Ureter (tissue), 1 donor: ENCODE measurements at places on chromosomes 7 and 10.

DNA sequence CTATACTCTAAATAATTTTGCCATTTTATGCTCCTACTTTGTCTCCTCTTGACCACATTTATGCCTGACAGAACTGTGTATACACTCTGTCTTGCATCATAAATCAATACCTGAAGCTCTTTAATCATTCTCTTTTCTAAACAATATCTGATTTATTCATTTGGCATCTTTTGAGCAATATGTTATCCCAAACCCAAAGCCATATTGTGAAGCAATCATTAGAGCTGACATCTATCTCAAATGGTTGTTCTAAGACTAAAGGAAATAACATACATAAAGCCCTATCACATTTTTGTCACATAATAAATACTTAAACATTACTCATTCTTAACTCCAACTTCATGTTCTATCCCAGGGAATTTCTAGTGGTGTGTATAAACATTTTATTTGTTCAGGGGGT is 717.6 kb downstream of the SORCS1 start:
- no peak for DNase-seq

DNA sequence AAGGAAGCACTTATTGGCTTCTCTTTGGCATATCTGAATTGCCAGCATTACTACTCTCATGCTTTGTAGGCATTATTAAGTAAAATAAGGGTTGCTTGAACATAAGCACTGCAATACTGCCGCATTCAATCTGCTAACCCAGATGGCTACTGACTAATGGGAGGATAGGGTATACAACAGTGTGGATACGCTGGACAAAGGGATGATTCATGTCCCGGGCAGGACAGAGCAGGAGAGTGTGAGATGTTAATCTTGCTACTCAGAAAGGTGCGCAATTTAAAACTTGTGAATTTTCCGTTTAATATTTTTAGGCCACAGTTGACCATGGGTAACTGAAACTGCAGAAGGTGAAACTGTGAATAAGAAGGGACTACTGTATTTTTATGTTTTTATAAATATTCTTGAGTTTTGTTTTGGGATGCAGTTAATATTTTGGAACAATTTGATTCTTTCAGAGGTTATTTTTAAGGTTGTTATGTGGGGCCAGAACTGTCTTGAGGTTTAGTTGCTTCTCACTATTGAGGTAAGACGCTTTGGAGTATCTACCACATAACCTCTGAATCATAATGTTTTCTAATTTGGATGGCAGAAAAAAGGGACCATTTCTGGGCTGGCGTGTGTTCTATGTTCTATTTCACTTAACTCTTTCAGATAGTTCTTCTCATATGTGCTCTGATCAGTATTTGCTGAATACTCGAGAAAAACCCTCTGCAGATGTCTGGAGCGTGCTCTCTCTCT is 75.7 kb upstream of the SYPL1 start:
- no peak for DNase-seq

- no peak for DNase-seq
These were observed 4.5 kb downstream of the CFAP46 start for GRCh38 chr10:132937861-132938260.

DNA sequence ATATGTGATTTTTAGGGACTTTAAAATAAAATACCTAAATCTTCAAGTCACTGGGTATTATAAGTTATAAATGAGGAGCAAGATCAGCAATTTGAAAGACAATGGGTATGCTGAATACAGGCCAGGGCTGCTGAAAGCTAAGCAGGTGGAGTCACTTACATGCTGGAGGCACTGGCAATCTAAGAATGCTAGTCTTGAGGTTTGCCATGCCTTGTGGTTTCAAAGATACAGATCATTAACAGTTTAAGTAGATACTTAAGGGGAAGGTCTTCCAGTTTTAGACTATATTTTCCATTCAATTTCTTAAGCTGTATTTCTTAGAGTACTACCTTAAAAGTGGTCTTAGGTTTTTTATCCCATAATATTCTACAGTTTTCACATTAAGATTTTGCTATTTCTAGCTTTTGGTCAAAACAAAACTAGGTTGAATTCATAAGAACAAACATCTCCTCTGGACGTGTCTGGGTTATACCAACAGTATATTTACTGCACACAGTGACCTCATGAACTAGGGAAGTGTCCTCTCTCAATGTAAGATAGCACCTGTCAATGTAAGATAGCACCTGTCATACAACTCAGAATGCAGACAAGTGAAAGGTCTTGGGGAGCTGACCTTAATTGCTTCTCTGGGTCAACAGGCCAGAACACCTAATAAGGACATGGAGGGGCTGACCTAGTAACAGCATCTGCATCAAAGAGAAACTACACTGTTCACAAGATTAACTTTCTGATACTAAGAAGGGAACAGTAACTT is 2.0 kb downstream of the SRI start:
- DNase-seq = no peak

DNA sequence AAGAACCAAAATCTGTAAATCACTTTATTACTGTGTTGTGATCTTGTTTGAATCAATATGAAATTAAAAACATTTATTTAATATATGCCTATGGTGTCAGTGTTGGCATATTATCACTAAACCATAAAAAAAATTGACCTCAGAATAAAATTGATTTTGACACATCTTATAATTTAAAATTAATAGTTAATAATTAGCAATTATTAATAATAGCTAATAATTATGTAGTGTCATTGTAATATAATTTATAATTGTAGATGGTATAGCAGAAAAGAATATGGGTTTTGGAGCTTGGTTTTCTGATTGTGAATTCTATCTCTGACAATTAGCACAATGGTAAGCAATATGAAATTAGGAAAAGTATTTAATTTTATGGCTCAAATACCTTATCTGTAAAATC is 89.4 kb upstream of the CNTNAP2 start:
- DNase-seq = no peak
